SK-N-SH treated with all-trans-retinoic acid at 6 μM for 48 hours (cell line): ENCODE measurements at places on chromosomes 1 and 21.

DNA sequence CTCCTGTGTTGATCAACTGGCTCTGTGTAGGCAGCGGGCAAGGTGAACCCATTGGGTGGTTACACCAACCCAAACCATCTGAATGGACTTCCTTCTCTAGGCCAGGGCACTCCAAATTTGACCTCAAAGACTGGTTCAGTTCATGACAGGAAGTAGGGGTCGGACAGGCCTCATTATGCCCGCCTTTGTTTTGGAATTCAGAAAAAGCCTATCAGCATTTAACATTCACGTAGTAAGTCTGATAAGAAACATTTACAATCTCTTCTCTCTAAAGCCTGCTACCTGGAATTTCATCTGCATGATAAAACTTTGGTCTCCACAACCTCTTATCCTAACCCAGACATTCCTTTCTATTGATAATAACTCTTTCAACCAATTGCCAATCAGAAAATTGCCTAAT, 97.1 kb upstream of the ETV3 start:
- no peak for ATAC-seq

DNA sequence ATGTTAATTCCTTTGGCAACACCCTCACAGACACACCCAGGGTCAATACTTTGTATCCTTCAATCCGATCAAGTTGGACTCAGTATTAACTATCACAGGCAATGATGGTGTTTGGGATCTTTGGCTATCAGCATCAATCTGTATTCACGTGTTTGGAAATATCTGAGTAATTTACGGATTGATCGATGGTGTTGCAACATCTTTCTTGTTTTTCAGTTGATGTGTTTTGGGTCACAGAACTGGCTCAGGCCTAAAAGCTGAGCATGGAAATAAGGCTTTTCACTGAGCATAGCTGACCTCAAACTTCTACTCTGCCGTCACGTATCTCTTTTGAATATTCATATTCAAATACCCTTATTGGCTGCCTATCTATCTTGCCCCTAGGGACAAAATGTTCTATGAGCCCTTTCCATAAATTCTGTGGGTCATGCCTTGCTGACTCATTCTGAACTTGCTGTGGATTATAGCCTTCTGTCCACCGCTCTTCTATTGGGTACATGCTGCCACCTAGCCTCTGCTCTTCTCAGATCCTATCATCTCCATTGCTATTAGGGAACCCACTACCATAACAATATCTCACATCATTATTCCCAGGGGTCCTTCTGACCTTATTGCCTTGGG, 156.0 kb downstream of the PDE4B start:
- ATAC-seq = peak; percentile 48; the same call in 1 of the 3 replicates

- peak; percentile 71 for ATAC-seq
Measured at GRCh38 chr1:6888268-6888667, 103.0 kb downstream of the CAMTA1 start.

- ATAC-seq = no peak
Measured at GRCh38 chr1:205150651-205151428, 29.1 kb upstream of the RBBP5 start.

DNA sequence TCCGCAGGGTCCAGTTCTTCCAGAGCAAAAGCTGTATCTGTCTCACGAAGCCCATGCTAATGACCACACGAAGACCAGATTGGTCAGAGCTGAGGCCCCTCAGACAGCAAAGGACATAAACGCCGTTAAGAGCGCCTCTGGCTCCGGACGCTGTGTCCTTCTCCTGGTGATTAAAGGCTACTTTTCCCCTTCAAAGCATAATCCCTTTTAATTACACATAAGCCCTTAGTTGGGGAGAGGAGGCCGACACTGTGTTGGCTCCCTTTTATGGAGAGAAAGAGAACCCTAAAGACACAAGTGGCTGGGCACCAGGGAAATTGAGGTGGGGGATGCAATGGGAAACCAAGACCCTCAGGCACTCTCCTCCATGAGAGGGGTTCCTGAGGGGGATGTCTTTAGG, at the start of gene ABCA4:
Gene ABCA4, minus strand, starts transcription at position 158 of the 400 bp plus-strand sequence. Its CDS starts 103 bp downstream, at position 55.
- ATAC-seq = no peak

- ATAC-seq = peak; percentile 43
Measured at GRCh38 chr1:224543453-224543852, 72.7 kb upstream of the CNIH3 start.

- ATAC-seq = peak; percentile 73
Measured at GRCh38 chr1:215970406-215970805, 403.3 kb downstream of the KCTD3 start.

- ATAC-seq = no peak
Measured at GRCh38 chr1:213260311-213261075, 209.5 kb downstream of the RPS6KC1 start.

GRCh38 chr1:40308036-40308727, 8.9 kb downstream of the COL9A2 start:
- no peak for ATAC-seq

DNA sequence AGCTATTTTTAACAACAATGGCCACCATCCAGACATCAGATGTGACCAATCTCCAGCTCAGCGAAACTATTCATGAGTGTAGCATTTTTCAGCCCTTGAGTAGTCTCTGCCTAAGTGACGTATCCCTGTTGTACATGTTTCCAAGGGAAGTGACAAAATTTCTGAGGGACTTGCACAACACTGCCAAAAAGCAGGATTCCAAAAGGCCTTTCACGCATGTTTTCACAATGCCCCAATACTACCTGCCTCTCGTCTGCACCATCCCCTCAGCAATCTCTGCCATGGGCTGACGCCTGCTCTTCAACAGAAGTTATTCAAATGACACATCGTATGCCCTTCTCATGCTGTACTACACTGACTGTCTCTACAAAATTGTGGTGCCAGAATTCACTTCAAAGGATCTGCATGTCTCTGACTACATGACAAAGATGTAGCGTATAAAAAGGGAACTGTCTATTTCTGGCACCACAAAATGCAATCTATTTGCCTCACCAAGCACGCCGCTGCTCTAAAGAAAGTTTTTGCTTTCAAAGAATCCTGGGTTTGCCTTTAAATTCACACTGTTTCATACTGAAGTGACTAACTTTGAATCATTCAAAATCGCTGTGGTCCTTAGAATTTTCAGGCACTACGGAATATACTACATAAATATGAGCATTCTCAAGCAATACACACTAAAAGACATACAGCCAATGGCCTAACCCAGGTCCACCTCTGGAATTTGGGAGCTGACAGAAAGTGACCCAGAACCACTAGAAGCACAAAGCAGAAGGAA, 32.9 kb downstream of the JAK1 start:
- ATAC-seq = peak; percentile 86

DNA sequence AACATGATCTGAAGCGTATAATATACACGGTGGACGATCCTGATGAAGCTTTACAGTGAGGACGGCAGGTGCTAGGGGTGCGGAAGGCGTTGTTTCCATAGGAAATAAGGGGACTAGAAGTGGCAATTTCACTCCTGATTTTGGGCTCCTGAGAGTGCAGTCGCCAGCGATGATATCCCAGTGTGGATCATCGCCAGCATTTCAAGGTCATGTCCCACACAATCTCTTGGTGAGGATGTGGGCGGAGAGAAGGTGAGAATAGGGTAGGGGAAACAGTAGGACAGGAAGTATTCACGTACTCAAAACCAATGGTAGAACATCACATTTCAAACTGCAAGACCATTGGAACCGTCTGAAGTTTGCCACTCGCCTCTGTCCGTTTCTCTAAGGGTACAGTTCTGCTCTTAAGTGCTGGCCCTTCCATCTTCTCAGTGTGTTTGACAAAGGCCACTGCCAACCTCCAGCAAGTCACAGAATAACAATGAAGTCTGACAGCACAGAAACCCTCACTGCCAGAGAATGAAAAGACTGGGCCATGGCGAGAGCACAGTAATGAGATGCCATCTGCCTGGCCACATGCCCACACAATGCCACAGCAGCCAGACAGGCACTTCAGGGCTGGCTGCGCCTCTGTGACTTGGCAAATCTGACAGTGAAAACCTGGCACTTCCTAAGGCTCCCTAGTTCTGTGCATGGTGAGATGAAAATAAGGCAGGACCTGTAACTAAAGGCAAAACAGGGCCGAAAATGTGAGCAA, 27.9 kb downstream of the PCSK9 start:
- ATAC-seq = no peak

DNA sequence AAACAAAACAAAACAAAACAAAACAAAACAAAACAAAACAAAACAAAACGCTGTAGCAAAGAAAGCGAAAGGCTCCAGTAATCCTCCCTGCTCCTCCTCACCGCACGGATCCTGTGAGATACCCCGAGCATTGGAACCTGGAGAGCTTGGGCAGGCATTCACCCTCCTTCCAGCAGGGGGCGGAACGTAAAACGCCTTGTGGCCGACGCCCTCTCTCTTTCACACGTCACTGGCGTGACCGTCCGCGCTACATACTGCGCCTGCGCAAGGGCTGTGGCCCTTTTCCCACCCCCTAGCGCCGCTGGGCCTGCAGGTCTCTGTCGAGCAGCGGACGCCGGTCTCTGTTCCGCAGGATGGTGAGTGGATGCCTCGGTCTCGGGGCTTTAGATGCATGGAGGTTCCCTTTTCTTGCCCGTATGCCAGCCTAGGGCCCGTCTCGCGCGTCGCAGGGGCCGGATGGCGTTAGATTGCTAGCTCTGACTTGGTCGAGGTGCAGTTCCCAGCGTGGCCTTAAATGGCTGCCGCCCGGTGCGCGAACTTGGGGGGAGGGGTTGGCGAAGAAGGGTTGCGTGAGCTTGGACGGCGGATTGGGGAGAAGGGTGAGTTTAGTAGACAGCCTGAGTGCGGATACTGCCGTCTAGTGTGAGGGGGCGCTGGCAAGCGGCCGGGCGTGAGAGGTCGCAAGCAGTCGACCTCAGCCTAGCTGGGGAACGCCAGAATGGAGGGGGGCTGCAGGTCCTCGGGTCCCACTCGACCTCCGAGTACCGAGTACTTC, at the start of gene RPL5:
Gene RPL5, plus strand, starts transcription at position 279 of the 775 bp plus-strand sequence. Its CDS starts 75 bp downstream, at position 354.
- peak; percentile 97 for ATAC-seq

DNA sequence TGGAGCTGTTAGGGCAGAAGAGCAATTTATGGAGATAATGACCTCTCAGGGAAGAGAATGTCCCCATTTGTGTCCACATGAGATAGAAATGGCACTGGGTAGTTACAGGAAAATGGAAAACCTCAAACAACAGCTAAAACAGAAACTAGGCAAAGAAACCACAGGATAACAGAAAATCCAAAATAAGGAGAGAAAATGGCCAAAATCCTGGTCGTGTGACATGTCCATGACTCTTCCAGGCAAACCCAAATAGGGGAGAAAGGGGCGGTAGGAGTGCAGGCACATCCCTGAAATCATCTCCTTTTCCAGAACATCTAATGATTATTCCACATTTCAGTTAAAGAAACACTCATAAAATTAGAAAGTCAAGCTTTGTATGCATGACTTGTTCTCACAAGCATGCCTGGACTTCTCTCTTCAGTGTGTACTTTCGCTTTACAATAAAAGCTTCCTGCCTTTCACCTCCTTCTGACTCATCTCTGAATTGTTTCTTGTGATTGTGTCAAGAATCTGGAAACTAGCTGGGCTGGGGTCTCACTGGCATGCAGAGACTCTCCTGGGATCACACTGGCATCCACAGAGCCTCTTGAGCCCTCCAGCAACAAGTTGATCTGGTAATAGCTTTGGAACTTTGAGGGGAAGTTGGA, 171.4 kb upstream of the ZP4 start:
- ATAC-seq = peak; percentile 65

GRCh38 chr1:37076168-37076567, 41.9 kb upstream of the GRIK3 start:
- ATAC-seq = no peak

DNA sequence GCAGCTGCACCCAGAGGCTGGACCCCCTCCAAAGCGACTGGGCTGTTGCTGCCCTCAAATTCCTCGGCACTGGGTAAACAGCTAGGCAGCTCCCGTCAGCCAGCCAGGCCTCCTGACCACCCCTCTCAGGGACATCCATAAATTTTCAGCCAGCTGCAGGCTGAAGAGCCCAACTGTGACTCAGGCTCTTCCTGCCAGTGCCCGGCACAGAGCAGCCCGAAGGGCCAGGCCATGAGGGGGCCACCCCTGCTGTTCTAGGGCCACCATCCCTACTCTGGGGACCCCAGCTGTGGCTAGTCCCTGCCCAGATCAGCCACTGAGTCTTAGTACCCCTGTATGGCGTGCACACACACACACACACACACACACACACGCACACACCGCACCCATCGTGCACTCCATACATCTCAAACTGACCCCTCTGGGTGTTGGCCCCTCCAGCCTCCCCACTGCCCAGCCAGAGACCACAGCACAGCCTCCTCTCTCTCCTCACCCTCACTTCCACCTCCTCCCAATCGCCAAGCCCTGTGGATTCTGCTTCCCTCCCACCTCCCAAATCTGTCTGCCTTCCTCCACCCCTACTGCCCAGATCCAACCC, 6.2 kb upstream of the LAPTM5 start:
- peak; percentile 87 for ATAC-seq

DNA sequence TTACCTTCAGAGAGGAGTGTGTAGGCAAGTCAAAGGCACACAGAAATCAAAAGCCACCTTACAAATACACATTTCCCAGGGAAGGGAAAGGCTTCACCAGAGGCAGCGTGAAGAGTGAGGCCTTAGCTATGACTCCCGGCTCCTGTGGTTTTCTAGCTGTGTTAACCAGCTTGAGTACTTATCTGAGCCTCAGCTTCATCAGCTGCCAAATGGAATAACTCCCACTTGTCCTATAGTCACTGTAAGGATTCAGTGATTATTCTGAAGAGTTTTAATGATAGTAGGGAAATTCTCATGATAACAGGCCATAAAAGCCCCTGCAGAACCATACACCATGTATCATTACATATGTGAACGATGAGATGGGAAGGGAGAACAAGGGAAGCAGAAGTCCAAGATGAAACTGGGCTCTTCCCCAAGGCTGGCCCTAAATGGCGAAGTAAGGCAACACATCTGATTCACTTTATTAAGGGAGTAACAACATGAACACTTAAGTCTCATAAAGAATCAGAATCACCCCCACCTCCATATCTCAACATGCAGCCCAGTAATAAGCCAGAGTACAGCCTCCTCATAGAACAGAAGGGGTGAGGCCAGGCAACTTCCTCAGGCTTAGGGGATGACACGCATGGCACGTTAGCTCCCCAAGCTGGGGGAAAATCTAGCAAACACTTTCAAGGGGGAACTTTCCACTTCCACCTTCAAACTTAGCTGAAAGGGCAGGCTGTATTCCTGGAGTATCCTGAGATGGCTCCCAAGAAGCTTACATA, 63.7 kb downstream of the SLC66A1 start:
- no peak for ATAC-seq

DNA sequence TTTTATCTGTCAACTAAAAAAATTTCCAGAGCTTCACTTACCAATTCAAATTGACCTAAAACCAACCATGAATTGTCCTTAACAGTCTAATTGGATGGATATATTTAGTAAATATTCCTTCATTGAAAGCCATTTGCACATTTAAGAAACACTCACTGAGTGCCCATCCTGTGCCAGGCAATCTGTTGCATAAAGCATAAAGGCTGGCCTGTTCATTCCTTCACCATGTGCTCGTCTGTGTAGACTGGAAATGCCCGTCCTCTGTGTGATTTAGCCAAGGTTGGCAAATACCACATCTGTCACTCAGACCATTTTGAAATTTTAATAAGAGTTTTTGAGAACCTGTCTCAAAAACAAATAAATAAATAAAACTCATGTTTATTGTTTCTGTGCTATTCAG, 57.1 kb downstream of the ZNF684 start:
- no peak for ATAC-seq

- ATAC-seq = peak; percentile 96
Measured at GRCh38 chr1:49351768-49352167, 575.1 kb upstream of the BEND5 start.

GRCh38 chr1:54199151-54199764, 572 bp downstream of the CYB5RL start:
- peak; percentile 7; the same call in 2 of the 3 replicates for ATAC-seq

- ATAC-seq = no peak
Measured at GRCh38 chr21:19731251-19731650, 1267.0 kb upstream of the NCAM2 start.
